Fibroblast of the aortic adventitia (primary cell): ENCODE measurements at places on chromosomes 13 and 19. TPM values are rescaled to one million over a fixed set of nuclear protein-coding genes. Genes with fewer than 3 reads are reported as not detected.
A peak's percentile ranks its signal among the peaks of the same experiment; 100 is the strongest.

GRCh38 chr19:31112158-31112557 lies 237.1 kb downstream of the TSHZ3 start:
- no peak for DNase-seq

DNA sequence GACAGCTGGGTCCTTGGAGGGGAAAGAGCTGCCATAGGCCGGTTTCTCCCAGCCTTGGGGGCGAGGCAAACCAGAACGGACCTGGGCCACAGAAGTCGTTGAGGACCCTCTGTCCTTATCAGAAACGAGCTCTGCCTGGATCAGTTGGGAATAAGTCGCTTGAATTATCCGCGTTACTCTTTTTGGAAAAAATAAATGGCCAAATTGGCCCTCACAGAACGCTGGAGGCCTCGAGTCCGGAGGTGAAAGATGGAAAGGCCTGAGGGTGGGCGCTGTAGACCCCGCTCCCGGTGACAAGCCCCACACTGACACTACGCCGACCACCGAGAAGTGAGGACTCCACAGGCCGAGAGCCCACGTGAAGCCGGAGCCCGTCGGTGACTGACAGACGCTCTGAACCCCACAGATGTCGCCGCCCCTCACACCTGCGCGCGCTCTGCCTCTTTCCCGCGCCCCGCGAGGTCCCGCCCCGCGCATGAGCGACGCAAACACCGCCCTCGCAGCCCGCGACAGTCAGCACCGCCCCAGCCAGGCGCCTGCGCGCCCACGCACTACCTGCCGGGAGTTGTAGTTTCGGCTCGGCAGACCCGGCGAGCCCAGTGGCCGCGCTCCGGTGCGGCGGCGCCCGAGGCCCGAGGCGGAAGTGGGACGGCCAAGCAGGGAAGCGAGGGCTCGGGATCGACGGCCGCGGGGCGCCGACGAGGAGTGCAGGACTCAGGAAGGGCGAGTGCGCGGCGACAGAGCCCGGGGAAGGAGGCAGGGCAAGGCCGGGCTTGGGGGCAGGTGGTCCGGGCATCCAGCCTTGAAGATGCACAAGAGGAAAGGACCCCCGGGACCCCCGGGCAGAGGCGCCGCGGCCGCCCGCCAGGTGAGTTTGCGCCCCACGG lies at the start of the genes BRME1 and CC2D1A:
Gene BRME1 (minus strand): TSS at position 484 of the 887 bp plus-strand sequence. CDS start 1,225 bp downstream, outside the sequence.
Gene CC2D1A (plus strand): TSS at position 568 of the 887 bp plus-strand sequence. CDS start 241 bp downstream, at position 809.
- DNase-seq: peak; percentile 75

- DNase-seq: peak; percentile 94
Observed at GRCh38 chr13:66673401-66673800, 556.7 kb downstream of the PCDH9 start.

- no peak for DNase-seq
Observed at GRCh38 chr19:10852941-10853340, 4.7 kb downstream of the C19orf38 start.

DNA sequence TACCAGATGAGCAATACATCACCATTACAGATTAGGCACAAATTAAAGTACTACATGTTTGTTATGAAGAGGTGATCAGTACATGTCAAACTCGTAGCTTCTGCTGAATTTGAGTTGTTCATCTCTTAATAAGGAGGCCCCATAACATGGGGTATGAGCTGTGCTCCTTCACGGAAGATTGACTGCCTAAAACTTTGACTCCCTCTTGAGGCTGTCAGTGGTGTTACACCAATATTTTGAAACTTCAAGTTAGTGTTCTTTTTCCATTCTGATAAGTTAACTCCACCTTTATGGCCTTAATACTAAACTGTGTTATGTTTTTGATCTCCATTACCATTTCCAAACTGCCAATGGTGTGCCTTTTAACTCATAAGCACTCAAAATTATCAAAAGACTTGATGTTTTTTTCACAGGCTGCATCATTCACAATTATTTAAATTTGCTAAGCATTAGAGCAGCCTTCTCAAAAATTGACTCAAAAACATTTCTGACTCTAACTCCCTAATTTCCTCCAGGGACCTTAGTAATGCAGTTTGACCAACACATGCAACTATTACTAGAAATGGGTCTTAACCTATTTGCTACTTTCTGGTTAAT lies 1591.5 kb downstream of the PCDH9 start:
- DNase-seq: peak; percentile 78

The PNMA8C gene
- total RNA-seq: not detected in 2 replicates

- DNase-seq: peak; percentile 48
Observed at GRCh38 chr13:73849292-73849691, 284.9 kb downstream of the KLF12 start.

DNA sequence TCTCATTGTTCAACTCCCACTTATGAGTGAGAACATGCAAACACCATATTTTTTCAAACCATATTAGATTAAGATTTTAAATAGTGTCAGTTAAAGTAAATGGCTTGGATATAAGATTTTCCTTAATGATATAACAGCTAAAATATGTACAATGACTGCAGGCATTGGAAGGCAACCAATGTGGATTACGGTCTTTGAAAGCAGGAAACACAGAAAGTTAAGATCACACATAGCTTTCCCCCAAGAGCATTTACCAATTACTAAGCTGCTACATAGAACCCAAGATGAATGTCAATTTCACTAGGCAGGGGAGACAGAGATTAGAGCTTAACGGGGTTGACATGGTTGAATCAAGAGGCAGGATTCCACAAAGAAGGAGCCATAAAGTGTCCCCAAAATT lies 173.2 kb upstream of the TRPC4 start:
- DNase-seq: peak; percentile 5

DNA sequence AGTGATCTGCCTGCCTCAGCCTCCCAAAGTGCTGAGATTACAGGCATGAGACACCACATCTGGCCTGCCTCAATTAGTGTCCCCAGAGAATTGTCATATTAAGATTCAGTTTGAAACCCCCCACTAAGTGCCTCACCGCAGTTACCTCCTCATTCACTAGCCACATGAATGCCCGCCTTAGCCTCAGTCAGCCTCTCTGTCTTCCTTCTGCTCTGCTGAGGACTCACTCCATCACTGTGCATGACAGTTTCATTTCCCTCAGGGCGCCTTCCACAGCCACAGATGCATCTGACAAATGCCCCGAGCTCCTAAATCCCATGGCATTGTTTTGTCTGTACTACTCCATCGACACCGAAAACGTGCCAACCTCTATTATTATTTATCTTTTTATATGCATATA lies 23.3 kb downstream of the MIPEP start:
- no peak for DNase-seq

DNA sequence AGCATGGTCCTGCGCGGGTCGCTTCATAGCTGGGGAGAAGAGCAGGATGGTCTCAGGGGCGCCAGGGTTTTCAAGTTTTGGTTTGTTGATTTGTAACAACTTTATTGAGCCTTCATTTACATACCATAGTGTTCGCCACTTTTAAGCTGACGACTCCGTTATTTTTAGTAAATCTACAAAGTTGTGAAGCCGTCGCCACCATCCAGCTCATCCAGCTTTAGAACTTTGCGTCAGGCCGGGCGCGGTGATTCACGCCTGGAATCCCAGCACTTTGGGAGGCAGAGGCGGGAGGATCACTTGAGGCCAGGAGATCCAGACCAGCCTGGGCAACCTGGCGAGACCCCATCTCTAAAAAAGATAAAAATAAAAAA lies 404 bp downstream of the C19orf44 start:
- DNase-seq: peak; percentile 60

The KLK14 gene
- not detected in 2 replicates for total RNA-seq

- DNase-seq: no peak
Observed at GRCh38 chr13:112453874-112454647, 77.9 kb downstream of the SPACA7 start.

- DNase-seq: no peak
Observed at GRCh38 chr19:29520390-29520789, 5.4 kb upstream of the VSTM2B start.

DNA sequence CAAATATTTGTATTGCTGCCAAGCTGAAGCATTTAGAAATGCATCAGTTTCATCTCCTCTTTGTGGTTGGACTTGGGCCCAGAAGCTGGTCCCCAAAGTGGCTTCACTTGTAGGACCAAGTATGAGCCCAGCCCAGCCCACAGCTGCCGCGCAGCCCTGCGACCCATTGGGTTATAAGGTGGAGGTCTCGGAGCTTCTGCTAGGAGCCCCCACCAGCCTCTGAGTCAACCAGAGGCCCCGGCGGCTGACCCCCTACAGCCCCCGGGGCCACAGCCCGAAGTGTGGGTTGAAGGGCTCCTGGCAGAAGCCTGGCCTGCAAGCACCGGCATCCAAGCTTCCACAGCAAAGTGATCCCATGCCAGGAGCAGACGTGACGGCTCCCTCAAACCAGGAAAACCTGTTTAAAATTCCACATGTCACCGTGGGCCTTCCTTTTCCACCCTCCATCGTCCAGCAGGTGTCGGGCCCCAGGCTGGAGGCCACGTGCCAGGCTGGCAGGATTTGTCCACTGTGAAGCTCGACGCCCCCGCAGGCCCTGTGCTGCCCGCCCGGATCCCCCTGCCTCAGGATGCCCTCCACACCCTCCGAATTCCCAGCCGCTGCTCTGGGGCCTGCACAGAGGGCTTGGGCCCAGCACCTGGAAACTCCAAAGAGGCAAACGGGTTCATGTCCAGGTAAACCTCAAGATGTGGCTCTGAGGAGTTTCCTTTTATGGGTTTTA lies 54.7 kb downstream of the C13orf46 start:
- no peak for DNase-seq

The FARP1 gene
- 16.2 and 20.3 TPM in 2 replicates for total RNA-seq

The RASGRP4 gene
- not detected in 2 replicates for total RNA-seq

DNA sequence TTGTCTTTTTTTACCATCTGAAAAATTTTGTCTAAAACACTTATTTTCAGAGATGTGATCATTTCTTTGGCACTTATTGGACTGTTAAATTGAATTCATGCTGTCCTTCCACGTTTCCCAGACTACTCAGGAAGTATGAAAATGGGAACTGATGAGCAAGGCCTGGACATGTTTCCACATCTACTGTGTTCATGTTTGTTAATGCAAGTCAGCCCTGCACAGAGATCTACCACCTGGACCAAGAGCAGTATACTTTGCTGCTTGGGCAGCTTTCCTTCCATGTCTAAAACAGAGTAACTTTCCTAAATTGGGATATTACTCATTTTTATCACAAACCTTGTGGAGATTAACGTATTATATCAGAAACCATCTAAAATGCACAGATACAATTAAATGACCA lies 687.4 kb downstream of the DIAPH3 start:
- DNase-seq: no peak

The ZNF440 gene
- total RNA-seq: 6.6 and 12.7 TPM in 2 replicates

DNA sequence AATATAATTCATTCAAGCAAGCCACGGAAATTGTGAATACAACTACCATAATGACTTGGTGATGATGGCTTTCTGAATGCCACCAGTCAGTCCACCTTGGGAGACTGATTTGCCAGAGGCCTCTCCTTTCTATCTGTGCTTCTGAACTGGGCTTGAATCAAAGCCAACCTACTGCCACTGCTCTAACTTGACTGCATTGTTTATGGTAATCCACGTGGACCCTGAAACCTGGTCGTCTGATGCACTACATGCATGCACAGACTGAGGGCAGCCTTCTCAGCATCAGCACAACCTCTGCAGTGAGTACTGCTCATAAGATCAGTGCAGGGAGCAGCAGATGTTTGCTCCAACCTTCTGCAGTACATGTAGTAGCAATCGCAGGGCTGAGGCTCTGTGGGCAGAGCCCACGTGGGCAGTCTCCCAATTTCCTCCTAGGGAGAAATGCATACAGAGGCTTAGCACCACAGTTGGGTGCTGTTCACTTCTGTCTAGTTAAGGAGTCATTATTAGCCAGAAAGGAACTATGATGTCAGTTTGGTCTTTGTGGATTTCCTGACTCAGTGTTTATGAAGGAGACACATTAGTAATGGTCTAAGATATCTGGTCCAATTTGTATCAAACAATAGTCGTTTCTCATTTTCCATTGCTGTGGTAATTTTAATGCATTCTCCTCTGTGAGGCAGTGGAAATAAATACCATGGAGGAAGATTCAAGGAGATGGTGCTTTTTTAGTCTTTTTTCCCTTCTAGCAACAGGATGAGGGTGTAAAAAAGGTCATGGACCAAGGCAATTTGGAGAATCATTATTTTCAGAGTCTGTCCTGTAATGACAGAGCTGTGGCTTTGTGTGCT lies 82.5 kb downstream of the AKAP11 start:
- DNase-seq: peak; percentile 84

The ZNF460 gene
- 71.8 and 78.5 TPM in 2 replicates for total RNA-seq

GRCh38 chr13:51501592-51502152 lies 48.8 kb upstream of the INTS6 start:
- DNase-seq: peak; percentile 46

DNA sequence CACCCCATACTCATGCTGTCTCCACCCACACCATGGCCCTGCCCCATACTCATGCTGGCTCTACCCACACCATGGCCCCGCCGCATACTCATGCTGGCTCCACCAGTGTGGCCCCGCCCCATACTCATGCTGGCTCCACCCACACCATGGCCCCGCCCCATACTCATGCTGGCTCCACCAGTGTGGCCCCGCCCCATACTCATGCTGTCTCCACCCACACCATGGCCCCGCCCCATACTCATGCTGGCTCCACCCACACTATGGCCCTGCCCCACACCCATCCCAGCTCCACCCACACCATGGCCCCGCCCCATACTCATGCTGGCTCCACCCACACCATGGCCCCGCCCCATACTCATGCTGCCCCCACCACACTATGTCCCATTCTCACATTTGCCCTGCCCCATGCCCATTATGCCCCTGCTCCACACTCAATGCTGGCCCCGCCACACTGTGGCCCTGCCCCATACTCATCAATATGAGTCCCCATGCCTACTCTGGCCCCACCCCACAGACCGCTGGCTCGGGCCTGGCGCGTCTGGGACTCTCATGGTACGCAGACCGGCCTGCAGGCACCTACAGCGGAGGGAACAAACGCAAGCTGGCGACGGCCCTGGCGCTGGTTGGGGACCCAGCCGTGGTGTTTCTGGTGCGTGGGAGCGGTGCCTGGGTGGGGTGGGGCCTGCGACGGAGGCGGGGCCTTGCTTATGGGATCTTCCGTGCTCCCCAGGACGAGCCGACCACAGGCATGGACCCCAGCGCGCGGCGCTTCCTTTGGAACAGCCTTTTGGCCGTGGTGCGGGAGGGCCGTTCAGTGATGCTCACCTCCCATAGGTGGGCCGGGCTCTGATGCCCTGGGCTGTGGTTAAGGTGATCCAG lies 3.7 kb upstream of the ARHGAP45 start:
- no peak for DNase-seq

The ZNF813 gene
- 2.5 and 4.0 TPM in 2 replicates for total RNA-seq

The CLEC11A gene
- total RNA-seq: 21.8 and 71.8 TPM in 2 replicates

The TEX29 gene
- total RNA-seq: not detected in 2 replicates

The ZNF880 gene
- total RNA-seq: 15.2 and 27.3 TPM in 2 replicates

DNA sequence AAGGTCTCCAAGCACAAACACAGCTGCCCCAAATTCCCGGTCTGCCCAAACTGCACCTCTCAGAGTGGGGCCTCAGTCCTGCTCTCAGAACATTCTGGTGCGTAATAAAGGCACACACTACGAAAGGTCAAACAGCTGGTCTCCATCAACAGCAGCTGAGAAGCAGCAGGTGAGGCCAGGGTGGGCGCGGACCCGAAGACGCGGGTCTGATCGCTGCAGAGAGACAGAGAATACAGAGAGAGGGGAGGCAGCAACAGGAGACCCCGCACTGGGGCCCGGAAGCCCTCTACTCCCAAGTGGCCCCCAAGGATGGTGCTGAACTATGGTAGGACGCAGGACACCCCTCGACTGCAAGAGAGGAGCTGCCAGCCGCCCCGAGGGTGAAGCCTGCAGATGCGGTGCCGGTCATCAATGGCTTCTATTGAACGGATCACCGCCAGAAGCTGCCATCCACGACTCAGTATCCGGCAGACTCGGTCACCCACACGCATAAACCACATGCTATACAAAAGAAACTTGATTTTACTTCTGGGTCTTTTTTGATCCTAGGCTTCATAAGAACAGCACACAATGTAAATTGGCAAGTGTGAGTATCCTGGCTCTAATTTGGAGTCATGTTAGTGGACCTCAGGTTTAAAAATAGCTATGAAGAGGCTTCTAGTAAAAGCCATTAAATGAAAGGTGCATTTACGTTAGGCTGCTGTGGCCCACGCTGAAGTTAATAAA lies 33.4 kb downstream of the STK24 start:
- no peak for DNase-seq
